T-helper 17 cell (primary cell): ENCODE measurements at places on chromosomes 6 and 20.

- DNase-seq = no peak
These were observed 51.0 kb downstream of the EDN3 start for GRCh38 chr20:59351157-59352040.

DNA sequence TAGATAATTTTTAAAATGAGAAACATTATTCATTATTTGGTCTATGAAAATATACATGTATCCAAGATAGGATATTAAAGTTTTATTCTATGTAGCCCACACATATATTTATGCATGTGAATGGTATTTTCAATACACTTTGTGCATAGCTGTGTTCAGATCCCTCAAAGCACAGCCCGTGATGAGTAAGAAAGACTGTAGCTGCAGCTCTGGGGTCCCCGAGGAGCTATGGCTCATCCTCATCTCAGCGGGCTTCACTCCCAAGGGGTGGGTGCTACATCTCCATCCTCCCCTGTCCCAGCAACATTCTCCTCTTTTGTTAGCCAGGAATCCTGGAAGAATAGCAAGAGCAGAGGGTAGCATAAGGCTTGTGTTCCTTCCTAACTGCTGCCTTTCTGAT lies 130.8 kb downstream of the SAMD5 start:
- no peak for DNase-seq

GRCh38 chr6:158624684-158625682 lies 19.6 kb downstream of the DYNLT1 start:
- DNase-seq = no peak

GRCh38 chr6:85482905-85483700 lies 33.2 kb downstream of the NT5E start:
- peak; percentile 46 for DNase-seq

DNA sequence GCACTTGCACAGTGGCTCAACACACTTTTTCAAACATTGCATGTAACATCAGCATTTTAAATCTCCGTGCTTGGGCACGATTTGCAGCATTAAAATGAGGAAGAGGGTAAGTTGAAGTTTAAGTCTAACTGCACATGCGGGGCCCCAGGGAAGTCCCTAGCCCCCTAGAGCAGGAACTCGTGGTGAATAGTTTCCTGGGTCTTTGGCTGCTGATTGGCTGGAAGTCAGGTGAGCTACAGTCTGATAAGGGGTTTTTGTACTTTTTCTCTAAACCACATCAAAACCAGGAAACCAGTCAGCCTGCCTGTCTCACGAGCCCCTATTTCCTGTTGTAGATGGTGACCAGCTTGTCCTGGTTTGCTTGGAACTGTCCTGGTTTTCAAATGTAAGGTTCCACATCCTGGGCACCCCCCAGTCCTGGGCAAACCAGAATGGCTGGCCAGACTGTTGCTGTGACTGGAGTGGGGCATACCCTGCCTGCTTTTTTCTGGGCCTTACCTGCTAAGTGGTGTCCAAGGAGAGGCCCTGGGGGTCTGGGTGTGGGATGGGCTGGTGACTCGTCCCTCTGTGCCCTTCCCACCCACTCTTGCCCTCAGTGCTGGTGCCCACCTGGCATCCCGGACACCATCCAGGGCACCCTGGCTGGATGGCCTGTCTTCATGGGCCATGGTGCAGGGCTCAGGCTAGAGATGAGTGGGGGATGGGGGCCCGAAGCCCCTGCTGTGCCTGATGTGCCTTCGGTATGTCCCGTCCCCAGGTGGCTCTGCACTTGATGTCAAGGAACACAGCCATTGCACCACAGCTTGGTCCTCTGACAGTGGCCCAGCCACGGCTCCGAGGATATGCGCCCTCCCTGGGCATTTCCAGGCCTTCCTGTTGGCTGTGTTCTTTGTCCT lies 31.8 kb downstream of the SUN5 start:
- peak; percentile 63 for DNase-seq

DNA sequence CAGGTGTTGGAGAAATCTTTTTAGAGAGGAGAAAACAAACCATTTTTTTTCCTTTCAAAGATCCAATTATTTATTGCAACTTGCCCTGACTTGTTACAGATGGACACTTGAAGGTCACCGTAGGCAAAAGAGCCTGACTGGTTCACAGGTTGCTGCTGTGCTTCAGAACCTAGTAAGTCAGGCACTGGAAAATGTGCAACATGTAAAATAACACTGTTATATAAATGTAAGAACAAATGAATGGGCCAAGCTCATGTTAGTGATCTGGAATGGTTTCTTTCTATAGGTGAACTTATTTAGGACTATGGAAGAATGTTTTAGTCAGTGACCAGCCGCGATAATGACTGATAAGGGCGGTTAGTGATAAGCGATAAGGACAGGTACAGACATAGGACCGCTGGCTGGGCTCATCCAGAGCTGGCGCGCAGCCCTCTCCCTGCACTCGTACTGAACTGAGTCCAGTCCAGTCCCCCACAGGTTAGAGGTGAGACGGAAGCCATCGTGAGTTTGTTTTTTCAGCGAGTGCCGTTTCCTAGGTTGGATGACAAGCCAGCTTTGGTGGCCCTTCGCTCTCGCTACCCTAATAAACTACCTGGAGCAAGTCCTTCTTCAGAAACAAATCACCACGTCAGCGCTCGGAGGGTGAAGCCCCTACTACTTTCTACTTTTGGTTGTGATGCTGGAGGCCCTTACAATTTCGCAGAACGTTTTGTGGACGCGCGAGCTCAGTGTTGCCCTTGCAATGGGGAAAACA lies 94.4 kb upstream of the PRDM1 start:
- no peak for DNase-seq

GRCh38 chr6:37251211-37251780 lies 6.3 kb upstream of the TBC1D22B start:
- no peak for DNase-seq

DNA sequence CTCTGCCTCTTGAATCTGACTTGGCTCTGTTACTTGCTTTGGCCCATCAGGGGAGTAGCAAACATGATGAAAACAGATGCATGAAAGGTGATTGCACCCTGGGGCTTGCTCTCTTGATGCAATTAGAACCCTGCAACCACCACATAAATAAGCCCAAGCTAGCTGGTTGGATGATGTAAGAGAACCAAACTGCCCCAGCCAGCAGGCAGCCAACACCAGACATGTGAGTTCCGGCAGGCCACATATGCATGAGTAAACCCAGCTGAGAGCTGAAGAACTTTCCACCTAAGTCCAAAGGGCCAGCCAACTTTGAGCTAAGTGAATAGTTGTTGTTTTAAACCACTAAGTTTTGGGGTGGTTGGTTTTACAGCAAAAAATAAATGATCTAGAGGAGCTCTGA lies 268.4 kb downstream of the FARS2 start:
- DNase-seq = no peak

- DNase-seq = no peak
These were observed 475.4 kb downstream of the EYS start for GRCh38 chr6:65231616-65232015.

DNA sequence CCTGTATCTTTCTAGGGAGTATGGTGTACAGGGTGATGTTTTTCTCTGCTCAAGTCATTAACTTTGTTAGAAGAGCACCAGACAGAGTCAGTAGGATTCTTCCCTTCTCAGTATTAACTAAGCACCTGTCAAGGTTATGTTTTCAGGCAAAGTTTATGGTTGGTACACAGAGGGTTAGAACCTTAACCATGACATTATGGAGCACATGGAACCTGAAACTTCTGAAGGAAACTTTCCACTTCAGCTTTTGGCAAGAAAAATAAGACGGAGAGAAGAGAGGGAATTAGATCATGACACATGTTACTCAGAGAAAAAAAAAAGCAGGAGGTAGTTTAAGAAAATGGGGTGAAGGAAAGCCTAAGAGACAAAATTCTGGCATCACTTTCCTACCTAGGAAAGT lies 112.9 kb upstream of the PDE7B start:
- DNase-seq = no peak

DNA sequence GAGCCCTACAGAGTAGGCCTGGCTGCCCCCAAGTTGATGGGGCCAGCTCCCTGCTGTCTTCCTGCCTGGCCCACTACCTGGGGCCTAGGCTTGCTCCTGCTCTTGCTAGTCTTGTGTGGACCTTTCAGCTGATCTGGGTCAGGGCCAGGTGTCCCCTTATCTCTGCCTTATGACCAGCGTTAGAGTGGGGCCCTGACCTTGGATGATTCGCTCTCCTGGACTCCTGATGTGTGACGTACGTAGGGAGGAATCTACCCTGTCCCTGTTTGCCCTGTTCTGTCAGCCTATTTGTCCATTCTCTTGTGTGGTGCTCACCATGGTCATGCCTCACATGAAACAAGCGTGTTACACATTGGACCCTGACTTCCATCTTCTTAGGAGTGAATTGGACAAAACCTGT lies 571.8 kb downstream of the QKI start:
- DNase-seq = no peak

DNA sequence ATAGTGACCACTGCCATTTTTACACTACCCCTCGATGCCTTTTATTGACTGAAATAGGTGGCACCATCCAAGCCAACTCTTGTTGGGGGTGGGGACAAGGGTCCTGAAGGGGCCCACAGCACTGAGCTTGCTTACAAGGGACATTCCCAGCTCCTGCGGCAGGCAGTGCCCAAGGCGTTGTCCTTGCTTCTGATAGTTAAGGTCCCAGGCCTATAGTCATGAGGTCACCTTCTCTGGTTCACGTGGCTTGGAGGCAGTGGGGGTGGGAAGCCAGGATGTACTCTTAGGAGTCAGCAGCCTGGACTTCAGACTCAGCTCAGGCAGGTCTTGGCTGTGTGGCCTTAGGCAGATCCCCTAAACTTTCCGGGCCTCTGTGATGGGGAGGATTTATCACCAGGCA lies 48.6 kb downstream of the TOX2 start:
- DNase-seq = no peak

- no peak for DNase-seq
These were observed 3.5 kb downstream of the ENPP3 start for GRCh38 chr6:131640576-131640975.

DNA sequence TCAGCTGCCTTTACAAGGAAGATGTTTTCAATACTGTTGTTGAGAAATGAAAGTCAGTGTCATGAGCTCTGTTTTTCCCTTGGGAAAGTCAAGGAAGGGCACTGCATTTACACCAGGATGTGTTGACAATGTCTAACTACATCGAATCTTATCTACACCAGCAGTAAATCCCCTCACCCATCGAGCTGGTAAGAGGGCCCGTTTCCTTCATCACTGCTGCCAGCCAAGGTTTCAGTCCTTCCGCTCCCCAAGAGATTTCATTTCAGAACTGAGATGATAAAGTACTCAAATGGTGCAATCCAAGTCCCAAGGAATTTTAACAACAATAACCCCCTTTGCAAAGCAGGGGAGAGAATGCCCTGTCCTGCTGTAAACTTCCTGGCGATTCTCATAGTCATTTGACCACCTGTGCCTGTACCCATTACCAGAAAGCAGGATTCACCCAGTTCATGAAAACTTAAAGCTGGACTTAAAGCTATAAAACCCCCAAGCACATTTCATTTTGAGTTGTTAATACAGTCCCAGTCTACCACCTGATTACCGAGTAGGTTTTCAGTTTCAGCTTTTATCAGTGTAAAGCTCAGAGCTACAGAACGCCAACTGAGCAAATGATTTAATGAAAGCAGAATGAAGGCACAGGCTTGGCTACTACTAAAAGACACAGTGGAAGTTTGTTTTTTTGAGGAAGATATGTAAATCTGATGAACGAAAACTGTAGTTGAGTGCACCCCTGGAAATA lies 122.5 kb upstream of the TAB2 start:
- DNase-seq = no peak

DNA sequence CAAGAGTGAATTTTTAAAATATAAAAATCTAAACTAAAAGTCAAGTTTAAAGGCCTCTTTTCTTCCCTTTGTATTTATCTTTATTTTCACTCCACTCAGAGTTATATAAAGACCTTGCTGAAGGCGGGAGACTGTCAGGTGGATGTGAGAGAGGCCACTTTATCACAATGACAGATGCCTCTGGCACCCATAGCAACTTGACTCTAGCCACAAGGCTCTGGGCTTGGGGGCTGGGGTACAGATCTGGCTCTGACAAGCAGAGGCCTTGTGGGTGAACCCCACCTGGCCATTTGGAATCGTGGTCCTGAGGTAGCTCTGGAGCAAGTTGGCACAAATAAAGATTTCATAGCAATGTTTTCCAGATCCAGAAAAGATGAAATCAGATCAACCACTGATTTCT lies 417.2 kb downstream of the RFPL4B start:
- DNase-seq = no peak

- no peak for DNase-seq
These were observed 79.8 kb downstream of the PSMB1 start for GRCh38 chr6:170473301-170473717.

- DNase-seq = no peak
These were observed 4.9 kb downstream of the TOMM34 start for GRCh38 chr20:44955270-44955669.

- no peak for DNase-seq
These were observed 458.7 kb downstream of the RNF144B start for GRCh38 chr6:18845896-18846295.

DNA sequence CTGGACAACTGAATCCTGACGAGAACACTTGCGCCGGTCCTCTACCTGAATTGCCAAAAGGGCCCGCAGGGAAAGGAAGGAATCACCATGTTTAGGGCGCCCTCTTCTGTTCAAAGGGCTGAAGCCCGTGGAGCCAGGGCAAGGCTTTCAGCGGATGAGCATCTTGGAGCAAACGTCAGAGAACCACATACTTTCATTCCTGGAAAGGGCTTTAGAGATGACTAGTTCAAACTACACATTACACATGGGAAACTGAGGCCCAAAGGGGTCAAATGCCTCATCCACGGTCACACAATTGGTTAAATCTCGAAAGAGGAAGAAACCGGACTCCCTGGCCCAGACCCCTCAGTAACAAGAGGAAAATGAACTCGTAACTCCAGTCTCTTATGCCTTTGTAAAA lies 11.5 kb upstream of the ZNF133 start:
- DNase-seq = no peak

- no peak for DNase-seq
These were observed 114.3 kb downstream of the THBS2 start for GRCh38 chr6:169139179-169139971.

- no peak for DNase-seq
These were observed 5.2 kb downstream of the OCSTAMP start for GRCh38 chr20:46545077-46545826.

GRCh38 chr6:156507106-156507505 lies 270.1 kb upstream of the ARID1B start:
- DNase-seq = no peak

GRCh38 chr6:146901940-146902816 lies 302.0 kb upstream of the STXBP5 start:
- no peak for DNase-seq

DNA sequence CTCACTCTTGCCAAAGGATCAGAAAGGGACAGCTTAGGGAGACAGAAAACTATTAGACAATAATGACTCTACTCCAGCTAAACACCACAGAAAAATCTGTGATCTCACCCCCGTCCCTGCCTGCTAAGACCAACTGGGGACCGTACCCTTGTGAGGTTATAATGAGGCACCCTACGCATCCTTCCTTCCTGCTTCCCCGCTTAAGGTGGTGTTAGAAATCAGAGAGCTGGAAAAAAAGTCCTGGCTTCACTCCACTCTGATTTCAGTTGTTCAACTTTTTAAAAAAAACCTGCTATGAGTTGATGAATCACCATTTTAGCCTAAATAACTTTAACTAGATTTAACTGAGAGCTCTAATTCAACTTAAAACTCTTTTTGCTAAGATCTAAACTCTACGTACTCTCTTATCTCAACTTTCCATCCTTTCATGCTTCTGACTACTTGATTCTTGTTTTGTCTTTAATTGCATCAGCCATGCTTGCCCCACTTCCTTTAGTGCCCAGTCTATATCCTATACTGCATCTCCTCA lies 35.8 kb upstream of the TMEM14A start:
- DNase-seq = no peak
